ENCODE measurements at places on chromosomes 3 and 15.

DNA sequence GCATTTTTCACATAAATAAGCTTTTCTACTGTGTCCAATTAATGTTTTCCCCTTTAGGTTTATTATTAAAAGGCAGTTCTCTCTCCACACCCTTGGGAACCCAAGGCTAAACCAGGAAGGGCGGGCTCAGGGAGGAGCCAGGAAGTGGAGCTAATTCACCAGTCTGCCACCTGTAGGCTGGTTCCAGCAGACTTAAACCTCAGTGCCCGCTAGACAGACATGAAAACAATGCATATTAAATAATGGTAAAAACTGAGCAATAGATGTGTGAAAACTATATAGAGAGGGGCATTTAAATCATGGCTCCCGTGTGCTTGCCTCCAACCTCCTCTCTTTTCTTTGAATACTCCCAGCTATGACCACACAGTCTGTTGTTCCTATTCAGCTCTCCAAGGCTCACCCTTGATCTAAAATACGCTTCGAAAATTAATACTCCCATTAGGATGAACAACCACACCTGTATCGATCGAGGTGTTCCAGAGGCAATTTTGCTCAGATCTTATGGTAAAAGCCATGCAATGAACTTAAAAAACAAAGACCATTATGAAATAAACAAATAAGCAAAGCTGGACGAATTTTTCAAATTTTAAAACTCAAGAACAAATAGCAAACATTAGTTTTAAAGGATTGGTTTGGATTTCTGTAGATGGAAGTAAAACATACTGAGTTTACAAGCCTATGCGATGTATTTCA, 253.3 kb downstream of the TJP1 start:
- DNase-seq: peak; percentile 71

DNA sequence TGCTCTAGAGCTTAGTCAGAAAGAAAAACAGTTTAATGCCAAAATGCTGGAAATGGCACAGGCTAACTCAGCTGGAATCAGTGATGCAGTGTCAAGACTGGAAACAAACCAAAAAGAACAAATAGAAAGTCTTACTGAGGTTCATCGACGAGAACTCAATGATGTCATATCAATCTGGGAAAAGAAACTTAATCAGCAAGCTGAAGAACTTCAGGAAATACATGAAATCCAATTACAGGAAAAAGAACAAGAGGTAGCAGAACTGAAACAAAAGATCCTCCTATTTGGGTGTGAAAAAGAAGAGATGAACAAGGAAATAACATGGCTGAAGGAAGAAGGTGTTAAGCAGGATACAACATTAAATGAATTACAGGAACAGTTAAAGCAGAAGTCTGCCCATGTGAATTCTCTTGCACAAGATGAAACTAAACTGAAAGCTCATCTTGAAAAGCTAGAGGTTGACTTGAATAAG, 150.5 kb upstream of the LRRFIP2 start:
- DNase-seq: no peak

- DNase-seq: peak; percentile 41
Observed at GRCh38 chr3:96266395-96267190, 547.8 kb upstream of the EPHA6 start.

GRCh38 chr3:172914854-172915253, 164.3 kb downstream of the ECT2 start:
- no peak for DNase-seq

GRCh38 chr3:22977042-22977441, 226.1 kb upstream of the UBE2E2 start:
- no peak for DNase-seq

DNA sequence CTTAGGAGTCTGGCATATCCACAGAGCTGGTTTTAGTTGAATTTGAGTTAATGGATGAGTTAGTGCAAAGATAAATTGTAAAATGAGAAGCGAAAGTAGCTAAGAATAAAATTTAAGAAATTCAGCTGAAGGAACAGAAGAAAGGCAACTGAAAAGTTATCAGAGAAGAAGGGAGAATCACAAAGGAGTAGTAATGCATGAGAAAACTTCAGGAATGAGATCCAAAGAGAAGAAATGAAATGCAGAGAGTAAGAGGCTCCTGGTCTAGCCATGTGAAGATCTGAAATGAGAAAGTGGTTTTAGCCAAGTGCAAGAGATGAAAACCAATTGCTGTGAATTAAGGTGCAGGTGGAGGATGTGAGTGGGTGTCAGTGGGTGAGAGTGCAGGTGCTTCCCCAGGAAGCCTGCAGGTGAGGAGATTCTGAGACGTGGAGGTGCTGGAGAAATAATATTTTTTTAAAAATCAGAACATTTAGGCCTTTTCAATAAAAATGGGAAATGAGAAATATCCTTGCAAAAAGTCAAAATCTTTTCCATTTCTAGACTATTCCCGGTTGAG, 18.5 kb downstream of the KBTBD8 start:
- no peak for DNase-seq

GRCh38 chr3:63864008-63864964, 619 bp downstream of the ATXN7 start:
- DNase-seq: peak; percentile 31

DNA sequence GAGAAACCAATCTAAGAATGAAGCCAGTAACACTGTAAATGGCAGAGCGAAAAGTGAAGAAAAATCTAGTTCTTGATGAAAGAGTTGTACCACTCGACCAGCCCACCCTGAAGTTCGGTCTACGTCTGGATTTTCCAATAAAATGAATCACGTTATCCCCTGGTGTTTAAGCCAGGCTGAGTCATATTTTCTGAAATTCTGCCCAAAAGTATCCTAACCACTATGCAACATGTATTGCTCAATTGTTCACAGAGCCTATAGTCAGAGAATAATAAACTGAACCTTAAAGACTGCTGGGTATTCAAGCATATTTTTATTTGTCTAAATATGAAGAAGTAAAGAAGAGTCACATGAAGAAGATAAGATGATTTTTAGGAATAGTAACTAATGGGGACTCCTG, 245.7 kb downstream of the FGF12 start:
- peak; percentile 48 for DNase-seq

DNA sequence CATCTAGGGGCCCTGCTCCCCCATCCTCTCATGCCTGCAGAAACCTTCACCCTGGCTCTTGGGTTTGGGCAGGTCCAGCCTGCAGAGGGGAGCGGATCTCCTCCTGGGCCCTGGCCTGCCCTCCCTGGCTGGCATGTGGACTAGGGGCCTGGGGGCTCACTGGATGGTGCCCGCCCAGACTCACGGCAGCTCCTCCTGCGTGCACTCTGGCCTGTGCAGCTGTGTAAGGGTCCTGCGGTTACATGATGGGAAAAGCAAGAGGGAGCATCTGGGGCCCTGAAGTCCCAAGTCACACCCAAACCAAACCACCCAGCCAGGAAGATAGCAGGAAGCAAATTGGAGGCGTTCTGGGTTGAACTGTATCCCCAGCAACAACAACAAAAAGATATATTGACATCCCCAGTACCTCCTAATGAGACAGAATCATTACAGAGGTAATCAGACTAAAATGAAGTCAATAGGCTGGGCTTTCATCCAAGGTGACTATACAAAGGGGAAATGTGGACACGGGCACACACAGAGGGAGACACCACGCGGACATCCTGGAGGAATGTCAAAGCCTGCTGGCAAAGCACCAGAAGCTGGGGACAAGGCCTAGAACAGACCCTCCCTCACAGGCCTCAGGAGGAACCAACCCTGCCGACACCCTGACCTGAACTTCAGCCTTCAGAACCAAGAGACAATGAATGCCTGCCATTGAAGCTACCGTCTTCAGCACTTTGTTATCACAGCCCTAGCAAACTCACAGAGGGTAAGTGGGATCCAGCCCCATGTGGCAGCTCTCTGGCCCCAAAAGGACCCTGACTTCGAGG, 10.4 kb upstream of the CLK3 start:
- DNase-seq: no peak

DNA sequence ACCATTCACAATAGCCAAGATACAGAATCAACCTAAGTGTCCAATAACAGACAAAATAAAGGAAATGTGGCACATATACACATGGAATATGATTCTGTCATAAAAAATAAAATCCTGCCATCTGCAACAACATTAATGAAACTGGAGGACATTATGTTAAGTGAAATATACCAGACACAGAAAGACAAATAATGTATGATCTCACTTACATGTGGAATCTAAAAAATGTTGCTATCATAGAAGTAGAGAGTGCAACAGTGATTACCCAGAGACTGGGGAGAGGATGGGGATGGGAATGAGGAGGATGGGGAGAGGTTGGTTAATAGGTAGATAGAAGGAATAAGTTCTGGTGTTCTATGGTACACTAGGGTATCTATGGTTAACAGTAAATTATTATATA, 28.7 kb downstream of the MRPL3 start:
- DNase-seq: no peak
